ENCODE measurements at places on chromosomes 3 and 15.

GRCh38 chr3:169562988-169563774, 100.3 kb downstream of the MECOM start:
- no peak for DNase-seq

DNA sequence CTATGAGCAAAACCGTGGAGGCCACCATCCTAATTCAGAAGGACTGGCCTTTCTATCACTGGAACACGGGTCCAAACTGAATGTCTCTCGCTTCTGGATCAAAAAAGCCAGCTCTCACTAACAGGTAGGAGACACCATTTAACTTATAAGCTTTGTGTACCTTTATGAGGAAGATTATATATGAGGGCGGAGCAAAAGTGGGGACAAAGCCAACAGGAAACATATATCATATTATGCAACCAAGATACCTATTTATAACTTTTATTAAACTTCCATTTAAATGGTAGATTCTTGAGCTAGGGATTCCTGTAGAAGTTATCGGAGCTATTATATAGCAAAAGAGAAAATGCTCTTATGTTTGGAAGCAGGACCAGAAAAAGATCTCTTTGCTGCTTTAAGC, 78.4 kb downstream of the IGF2BP2 start:
- DNase-seq: no peak

- no peak for DNase-seq
Measured at GRCh38 chr3:45960289-45960688, 17.0 kb downstream of the CXCR6 start.

GRCh38 chr3:145882436-145882835, 278.5 kb downstream of the PLOD2 start:
- no peak for DNase-seq

DNA sequence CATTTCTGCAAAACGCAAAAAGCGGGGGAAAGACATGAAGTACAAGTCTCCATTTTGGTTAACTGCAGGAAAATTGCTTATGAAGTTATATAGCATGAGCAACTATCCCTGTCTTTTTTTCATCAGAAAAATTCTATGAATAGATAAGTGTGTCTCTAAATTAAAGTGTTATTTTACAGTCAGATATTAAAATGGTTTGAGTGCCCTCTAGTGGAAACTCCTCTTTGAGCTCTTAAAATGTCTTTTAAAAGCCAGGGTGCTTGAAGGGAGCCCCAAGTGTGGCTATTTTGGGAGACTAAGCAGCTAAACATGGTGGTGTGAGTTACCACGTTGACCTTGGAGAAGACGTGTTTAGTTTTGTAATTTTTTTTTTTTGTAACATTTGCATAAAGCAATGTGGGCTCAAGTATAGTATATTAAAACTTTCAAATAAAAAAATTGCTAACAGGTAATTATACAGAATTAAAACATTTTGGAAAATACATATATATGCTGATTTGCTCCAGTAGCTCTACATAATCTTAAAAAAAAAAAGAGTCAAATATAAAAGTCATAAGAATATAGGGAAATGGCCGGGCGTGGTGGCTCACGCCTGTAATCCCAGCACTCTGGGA, 77.2 kb downstream of the PPP2R3A start:
- DNase-seq: no peak

DNA sequence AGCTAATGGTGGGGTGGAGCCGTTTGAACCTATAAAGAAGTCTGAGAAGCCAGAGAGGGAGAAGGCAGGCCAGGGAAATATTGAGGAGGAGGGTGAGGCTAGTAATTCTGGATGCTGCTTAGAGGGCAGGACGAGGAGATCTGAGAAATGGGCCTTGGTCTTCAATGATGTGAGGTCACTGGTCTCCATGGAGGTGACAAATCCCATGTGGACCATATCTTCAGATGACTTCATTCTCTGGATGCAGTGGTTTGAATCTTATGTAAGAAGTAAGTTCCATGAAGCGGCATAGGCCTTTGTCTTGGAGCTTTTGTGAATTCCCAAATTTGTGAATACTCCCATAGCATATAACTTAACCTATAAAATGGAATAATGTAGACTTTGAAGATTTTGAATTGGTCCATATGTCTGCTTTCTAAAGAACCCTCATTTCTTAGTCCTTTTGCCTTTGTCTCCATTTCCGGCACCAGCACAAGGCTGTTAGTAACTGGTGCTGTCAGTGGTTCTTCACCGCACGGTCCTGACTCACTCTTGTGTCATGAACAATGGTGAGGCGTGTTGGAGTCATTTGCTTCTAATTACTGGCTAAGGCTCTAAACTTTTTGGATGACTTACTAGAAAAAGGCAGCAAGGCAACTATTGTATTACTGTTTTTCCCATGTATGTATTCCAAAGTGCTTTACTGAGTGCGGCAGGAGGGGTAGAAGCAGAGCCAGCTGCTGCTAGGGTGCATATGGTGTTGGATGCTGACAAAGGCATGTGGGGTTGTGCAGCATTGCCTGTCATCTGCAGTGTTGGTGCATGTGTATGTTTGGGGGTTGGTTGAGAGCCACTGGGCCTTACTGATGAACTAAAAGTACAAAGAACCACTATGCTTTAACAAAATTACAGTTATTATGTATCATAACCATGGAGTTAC, 279.3 kb upstream of the C2CD4B start:
- DNase-seq: no peak

DNA sequence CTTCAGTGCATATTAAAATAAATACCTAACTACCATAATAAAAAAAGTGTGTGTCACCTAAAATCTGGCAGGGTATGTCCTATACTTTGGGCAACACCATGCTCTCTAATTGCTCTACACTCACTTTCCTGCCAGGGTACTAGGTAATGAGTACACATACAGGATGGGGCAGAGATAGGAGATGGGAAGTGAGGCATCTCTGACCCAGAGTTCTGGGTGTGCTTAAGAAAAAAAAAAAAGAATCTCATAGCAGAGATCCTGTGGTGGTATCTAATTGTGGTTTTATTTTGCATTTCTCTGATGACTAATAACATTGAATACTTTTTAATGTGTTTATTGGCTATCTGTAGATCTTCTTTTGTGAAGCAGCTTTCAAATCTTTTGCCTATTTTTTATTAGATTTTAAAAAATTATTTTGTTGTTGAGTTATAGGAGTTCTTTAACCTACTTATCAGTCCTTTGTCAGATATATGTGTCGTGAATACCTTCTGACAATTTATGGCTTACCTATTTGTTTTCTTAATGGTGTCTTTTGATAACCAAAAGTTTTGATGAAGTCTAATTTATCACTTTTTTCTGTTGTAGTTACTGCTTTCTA, 48.0 kb downstream of the EEFSEC start:
- no peak for DNase-seq

DNA sequence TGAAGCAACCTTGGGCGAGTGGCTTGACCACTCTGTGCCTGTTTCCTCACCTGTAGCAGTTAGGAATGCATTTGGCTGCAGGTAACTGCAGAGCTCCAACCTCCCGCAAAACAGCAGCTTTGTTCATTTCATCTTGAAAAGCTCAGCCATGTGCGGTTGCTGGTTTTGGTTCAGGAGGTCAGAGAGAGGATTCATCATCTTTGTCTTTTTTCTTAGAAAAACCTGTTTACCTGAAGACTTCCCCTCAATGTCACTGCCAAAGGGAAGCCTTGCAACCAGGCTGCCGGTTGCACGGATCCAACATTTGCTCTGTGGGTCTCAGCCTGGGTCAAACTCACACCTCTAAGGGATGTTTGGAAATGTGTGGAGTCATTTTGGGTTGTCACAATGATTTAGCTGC, 16.4 kb upstream of the FURIN start:
- no peak for DNase-seq

DNA sequence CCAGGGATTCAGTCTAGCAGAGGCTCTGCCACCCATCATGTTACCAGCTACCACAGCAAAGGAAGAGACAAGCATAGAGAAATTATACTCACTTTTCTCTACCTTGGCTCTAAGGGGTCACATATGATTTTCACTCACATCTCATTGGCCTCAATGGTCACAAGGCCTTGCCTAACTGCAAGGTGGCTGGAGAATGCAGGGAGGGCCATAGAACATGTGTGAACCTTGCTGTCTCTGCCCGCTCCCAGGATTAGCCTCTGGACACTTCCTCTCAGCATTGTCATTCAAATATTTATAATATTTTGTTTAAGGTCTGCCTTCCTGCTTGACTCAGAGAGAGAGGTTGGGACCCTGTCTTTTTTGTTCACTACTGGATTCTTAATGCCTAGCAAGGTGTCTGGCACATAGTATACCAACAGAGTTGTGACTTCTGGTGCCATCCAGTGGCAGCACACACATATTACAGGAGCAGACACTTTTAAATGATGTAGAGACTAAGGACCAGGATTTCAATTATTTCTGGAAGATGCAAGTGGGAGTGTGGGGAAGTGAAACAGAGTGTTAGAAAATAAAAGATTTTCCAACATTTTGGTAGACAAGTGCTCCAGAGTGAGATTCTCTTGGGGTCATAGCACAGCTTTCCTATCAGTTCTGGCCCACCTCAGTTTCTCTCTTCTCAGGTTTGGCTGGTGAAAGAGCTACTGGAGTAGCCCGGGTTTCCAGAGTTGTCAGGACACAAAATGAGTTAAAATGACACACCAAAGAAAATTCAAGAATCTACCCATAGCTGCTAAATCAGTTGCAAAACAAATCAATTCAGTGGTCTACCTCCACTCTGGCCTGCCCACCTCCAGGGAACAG, 119.0 kb upstream of the RASGRP1 start:
- peak; percentile 60 for DNase-seq
